ENCODE measurements at places on chromosomes 1 and 21. TPM values are rescaled to one million over a fixed set of nuclear protein-coding genes. Genes with fewer than 3 reads are reported as not detected.

- DNase-seq = no peak
Observed at GRCh38 chr1:69120817-69121216, 446.9 kb upstream of the LRRC7 start.

Gene MLLT11
- total RNA-seq = 1.8 TPM

Gene PTGS2
- 0.77 TPM for total RNA-seq

DNA sequence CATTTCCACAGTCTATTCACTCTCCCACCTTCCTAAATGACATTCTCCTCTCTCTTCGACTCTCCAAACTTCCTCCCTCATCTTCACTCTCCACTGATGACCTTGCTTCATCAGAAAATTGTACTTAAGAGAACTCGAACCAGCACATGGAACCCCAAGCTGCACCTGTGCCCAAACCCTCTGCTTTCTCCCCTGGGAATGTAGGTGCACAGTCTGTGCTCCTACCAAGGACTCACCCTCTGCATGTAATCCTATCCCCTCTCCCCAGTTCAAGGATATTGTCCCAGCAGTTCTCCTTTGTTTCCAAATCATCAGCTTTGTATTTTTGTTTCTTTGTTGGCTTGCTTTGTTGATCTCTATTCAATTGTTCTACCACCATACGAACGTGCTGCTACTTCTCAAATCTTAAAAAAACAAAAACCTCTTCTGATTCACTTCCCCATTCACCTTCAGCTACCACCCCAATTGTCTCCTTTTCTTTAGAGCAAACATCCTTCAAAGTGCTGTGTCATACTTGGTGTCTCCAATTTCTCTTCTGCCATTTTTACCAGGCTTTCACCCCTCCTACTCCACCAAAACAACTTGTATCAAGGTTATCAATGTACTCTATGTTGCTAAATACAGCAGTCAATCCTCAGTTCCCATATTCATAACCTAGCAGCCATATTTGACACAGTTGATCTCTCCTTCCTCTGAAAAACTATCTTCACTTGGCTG lies 26.8 kb downstream of the RAB3B start:
- no peak for DNase-seq

DNA sequence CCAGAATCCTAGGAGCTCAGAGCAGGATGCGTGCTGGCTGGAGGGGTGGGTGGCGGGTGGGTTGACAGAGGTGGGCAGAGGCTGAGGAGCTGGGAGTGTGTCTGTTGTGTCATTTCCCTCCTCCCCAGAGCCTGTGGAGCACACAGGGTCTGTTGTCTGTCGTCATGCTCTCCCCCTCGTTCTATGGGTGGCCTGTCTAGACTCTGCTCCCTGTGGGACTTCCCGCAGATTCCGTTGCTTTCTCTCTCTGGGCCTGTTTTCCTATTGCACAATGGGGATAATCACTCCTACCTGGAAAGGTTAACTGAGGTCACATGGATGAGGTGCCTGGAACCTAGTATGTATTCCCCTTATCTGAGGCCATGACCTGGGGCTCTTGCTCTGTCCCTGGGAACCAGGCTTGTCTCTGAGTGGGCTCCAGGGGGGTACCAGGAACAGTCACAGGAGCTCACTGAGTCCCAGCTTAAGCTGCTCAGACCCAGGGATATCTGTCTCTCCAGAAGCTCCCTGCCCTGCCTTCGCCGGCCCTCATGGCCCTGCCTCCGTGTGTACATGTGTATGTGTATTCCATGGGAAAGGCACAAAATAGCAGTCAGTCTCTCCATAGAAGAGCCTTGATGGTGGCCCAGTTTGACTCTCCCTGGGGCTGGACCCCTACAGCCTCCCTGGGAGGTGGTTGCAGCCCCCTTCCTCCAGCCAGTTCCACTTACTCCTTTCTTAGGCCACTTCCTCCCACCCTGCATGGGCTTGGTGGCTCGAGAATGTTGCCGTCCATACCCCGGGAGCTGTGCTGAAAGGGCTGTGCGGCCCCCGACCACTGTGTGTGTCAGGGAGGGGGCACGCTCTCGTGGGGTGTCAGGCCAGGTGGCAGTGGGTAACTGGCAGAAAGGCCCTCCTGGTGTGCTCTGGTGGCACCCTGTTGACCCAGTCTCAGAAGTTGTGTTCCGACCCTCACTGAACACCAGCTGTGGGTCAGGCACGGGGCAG lies 17.9 kb downstream of the PTPRF start:
- DNase-seq = no peak

Gene CFHR2
- total RNA-seq = not detected

Gene BEND5
- total RNA-seq = 3.9 TPM

Gene TDRD5
- not detected for total RNA-seq

DNA sequence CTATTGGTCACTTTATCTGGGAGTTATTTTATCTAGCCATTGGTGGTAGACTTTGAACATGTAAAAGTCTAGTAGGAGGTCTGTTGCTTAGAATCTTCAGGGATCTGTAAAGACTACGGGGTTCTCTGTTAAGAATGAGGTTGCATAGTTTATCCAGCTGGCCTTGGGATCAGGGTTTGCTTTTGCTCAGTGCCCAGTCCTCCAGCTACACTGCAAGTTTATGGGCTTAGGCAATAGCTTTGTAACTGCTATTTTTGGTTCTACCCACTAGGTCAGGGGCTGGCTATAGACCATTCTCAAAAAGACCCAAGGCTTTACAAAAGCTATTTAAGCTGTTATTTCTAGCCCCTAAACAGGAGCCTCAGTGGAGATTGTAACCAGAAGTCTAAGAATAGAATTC lies 9.8 kb downstream of the SH3GLB1 start:
- DNase-seq = no peak

GRCh38 chr1:223611936-223612335 lies 53.6 kb downstream of the CAPN8 start:
- DNase-seq = no peak
